ENCODE measurements at places on chromosomes 1 and 21. TPM values are rescaled to one million over a fixed set of nuclear protein-coding genes. Genes with fewer than 3 reads are reported as not detected.

DNA sequence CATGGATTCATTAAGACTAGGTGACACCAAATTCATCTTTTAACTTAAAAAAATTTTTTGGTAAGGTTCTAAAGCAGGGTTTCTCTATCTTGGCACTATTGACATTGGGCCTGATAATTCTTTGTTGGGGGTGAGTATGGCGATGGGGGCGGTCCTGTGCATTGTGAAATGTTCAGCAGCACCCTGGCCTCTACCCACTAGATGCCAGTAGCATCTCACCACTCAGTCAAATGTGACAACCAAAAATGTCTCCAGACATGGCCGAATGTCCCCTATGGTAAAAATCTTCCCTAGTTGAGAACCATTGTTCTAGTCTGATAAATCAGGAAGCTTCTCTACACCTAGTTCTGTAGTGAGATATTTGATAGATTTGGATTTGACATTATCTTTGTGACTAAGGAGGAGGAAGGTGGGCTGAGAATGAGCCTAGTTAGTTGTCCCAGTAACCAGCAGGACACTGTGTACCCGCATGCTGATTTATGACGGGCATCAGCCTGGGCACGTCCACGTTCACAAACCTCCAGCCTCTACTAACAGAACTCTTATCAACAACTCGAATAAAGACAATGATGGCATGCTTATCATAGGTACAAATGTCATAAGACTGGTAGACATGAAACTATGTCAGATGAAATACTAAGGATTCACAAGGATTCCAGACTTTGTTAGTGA lies 104.6 kb downstream of the KCND3 start:
- no peak for DNase-seq

DNA sequence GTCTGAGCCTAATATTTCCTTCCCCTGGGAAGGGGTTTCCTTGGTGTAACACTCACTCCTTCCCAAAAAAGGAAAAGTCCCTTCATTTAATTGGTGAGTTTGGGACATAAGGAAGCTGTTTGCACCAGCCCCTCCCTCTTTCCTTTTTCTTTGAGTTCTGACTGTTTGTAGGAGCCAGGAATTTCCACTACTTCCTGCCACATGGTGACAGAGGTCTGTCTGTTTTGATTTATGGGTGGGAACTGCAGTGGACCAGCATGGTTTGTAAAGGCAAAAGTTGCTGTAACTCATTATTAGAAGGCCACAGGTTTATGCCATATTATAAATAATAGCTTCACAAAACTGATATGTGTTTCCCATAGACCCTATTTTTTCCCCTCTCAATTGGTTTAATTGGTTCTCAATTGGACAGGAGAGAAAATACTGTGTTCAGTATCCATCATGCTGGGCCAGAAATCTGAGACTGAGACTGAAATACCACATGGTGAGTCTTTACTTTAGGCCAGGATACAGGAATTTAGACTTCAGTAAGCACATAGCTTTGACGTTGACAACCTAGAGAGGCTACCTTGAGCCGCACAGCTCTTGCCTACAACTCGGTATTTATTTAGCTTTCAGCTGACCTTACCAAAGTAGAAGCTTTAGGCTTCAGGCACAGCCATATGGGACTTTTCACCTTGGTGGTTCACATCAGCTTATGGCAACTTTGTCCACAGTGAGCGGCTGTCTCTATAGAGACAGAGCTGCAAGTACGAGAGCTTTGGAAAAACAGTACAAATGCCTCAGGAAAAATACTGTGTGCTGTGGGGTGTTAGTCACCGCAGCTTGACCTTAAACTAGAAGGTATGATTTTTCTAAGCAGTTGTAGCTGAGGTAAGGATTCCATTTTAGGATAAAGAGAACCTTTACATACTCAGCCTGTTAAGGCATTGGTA lies 40.0 kb upstream of the RGS7 start:
- DNase-seq, result peak; percentile 18

DNA sequence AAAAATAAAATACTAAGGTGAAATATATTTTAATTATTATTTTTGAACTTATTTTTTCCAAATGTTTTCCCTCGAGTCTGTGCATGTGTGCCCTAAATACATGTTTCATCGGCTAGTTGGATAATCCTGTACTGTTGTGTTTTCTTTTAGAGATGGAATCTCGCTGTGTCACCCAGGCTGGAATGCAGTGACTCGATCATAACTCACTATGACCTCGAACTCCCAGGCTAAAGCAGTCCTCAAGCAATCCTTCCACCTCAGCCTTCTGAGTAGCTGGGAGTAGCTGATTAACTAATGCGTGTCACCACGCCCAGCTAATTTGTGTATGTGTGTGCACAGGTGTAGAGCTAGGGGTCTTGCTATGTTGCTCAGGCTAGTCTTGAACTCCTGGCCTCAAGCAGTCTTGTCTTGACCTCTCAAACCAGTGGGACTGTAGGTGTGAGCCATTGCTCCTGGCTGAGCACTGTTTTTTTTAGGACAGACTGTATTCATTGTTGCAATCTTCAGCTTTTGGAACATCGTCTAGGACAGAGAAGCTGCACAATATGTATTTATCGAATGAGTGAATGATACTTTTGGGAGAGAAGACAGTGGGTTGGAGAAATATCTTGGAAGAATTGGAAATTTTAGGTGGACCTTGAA lies 4.8 kb upstream of the TMCO1 start:
- DNase-seq, result peak; percentile 89

DNA sequence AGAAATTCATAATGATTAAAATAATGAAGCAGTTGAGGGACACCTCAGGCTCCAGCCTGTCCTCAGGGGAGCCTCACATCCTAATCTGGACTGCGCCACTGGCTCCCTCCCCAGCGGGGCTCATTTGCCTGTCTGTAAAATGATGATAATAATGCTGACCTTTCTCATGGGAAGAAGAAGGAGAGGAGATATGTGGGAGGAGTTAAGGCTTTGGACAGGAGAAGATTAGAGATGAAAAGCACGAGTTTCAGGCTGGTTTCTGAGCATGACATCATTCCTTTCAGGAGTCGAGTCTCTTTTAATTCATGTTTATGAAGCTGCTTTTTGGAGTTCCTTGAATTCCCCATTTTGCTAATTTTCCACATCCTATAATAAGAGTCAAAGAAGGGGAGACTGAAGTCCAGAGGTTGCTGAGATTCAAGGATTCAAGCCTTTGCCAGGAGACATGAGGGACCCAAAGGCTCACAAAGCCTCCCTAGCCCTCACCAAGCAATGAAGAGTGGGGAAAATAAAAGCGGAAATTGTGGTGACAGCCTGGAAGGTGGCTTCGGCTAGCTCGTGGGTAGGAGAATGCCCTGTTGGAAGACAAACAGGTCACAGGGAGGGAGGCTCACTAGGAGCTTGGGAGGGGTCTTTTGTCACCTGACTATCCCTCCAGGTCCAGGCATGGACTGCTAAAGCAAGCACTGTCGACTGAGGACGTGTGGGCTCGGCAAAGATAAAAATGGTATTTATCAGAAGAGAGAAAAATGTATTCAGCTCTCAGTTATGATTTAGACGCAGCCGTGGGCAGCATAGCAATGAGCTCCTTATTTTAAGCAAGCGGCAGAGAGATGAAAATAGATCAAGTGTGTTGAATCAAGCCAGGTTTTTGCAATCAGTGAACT lies 27.5 kb upstream of the STMN1 start:
- DNase-seq, result no peak

The CD5L gene
- polyA plus RNA-seq, result not detected

The SNX7 gene
- 22.5 TPM for polyA plus RNA-seq

Measured in IMR-90 (cell line).